ENCODE measurements at places on chromosomes 5 and 9.

DNA sequence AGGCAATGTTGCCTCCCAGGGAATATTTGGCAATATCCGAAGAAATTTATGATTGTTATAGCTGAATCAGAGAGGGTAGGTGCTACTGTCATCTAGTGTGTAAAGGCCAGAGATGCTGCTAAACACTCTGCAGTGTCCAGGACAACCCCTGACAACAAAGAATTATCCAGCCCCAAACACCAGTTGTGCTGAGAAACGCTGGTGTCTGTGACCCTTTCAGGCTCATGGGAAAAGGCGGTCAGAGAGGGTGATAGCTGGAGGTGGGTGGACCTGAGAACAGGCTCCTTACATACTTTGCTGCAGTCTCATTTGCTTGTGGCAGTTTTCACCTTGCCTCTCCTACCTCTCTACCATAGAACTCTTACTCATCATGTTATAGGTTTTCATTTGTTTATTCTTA, 295.3 kb upstream of the DMRT1 start:
- no peak for DNase-seq

DNA sequence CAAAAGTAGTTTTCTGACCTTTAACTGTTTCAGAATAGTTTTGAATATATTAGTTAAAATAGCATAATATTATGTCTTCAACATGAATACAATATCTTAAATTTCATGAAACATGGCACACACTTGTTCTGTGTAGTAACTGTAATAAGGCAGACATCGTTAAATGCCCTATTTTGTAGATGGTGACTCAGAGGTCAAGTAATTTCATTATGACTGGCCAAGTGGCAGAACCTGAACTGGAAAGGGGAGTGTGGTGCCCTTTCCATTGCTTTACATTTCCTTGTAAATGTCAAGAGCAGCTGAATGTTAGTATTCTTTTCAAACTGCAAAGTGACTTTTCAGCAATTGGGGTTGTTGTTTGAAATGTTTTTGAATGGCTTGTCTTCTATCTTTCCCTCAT, 201.2 kb upstream of the CDKN2B start:
- no peak for DNase-seq

- DNase-seq, result no peak
Measured at GRCh38 chr9:103902263-103902662, 191.8 kb upstream of the SMC2 start.

DNA sequence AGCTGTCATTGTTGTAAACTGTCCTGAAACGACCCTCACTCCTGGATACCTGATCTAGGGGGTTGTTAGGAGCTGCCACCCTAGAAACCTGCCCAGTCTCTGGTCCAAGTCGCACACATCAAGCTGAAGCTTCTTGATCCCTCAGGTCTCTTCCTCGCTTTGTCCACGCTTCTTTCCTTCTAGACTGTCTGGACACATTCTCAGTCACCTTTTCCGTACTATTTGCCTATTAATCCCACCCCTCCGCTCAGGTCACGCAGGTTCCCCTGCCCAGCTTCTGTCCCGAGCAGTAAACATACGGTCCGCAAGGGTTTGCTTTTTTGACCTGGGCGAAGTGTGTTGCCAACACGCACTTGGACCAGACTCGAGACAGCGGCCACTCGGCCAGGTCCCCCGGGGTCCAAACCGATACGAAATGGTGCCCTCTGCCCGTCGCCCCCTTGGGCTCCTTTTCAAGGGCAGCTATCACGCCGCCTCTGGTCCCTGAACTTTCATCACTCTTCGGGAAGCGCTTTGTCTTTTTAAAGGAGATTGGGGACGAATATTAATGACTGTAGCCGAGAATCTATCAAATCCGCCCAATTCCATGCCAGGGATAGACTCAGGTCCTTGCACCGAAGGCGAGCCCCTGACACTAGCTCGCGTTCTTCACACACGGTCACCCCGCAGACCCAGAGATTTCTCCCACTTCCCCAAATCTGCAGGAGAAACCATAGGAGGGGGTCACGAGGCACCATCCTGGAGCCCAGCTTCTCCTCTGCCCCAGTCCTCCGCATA, 814 bp downstream of the PLCXD3 start:
- no peak for DNase-seq

DNA sequence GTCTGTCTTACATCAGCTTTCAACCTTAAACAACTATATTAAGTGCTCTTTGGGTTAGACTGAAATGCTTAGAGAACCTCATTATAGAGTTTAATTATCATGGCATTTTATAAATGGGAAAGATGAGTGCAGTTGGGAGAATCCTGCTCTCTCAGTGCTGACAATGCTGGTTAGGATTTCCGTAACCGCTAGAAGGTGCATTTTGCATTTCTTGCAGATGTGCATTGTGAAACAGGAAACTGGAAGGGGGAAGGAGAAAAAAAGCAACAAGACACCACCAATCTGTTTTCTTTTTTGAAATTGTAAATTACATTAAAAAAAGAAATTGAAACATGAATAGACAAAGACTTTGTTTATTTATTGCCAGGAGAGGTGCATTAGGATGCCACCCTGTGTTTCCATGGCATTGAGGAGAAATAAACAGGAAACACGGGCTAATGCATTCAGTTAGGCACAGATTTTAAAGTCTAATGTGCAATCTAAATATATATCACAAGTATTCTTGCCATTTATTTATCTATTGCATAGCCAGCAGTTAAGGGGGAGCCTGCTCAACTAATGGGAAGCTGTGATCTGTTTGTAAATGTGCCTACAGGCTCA, 478.9 kb downstream of the PSAT1 start:
- DNase-seq, result no peak

DNA sequence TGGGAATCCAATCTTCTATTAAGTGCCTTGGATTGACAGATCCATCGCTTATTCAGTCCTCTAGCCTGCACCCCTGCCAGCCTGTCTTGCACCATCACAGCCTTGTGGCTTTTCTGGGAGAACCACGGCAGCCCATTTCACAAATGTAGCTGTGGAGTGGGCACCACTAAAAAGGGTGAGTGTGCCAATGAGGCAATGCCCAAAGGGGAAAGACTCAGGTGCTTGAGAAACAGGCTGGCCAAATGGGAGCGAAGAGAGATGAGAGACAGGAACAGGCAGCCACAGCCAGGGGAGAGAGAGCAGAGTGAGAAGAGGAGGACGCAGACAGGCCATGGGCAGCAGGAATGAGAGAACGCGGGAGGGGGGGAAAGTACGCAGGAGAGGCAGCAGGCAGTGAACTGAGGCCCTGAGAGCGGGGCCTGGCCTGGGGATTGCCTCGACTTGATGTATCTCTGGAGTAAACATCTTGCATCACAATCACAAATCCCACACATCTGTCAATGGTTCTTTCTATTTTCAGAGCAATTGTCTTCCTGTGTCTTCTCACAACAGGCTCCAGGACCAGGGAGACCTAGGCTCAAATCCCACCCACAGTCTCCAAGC, 173.1 kb downstream of the SYK start:
- no peak for DNase-seq

- no peak for DNase-seq
Measured at GRCh38 chr9:36922548-36922947, 111.5 kb downstream of the PAX5 start.

DNA sequence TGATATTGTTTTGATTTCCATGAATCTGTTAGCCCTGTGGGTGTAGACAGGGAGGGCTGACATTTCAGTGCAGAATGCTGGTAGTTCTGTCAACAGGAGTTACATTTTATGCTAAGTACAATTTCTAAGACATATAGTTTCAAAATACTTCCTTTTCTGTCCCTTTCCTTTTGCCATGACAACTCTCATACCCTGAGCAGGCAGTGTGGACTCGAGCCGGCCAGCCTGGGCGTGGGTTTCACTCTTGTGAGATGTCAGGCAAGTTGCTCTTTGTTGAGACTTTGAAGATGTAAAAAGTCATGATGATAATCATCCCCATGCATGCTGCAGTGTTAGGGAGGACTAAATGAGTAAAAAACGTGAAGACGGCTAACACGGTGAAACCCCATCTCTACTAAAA, 197.9 kb downstream of the CFAP90 start:
- no peak for DNase-seq

DNA sequence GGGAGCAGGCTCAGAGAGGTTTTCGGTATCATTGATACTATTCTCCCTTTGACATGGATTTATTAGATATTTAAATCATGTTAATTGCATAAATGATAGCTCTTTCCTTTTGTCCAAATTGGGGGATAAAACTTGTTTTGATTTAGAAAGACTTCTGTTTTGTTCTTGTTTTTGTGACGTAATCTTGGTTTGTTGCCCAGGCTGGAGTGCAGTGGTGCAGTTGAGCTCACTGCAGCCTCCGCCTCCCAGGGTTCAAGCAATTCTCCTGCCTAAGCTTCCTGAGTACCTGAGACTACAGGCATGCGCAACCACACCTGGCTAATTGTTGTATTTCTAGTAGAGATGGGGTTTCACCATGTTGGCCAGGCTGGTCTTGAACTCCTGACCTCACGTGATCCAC, 7.1 kb downstream of the MAT2B start:
- no peak for DNase-seq

DNA sequence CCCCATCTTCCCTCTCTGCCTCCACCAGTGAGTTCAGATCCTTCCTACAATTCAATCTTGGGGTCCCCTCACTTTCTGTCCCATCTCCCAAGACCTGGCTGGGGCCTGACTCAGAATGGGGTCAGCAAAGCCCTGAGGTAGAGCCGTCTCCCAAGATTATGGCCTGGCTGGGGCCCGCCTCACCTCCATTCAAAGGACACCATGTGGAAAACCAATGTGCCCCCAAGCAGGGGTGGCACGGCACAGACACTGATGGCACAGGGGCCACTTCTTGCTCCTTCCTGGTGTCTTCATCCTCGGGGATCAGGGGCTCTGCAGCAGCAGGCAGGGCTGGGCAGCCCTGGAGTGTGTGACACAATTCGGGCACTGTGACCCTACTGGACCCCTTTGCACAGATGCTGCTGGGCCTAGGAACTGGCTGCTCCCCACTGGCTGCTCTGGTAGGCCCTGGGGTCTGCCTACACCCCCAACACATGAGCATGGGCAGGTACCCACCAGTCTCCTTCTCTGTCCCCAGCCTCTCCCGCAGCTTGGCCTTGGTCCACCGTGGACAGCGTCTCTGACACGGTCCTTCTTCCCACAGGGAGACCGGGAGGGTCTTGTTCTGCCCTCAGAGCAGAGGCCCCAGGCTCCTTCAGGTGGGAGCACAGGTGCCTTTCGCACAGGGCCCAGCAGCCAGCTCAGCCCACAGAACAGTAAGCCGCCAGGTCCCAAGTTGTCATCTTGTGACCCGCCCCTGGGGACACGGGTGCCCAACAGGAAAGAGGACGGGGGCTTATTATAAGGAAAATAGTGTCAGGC, 89.5 kb downstream of the ADAMTS2 start:
- DNase-seq, result no peak

DNA sequence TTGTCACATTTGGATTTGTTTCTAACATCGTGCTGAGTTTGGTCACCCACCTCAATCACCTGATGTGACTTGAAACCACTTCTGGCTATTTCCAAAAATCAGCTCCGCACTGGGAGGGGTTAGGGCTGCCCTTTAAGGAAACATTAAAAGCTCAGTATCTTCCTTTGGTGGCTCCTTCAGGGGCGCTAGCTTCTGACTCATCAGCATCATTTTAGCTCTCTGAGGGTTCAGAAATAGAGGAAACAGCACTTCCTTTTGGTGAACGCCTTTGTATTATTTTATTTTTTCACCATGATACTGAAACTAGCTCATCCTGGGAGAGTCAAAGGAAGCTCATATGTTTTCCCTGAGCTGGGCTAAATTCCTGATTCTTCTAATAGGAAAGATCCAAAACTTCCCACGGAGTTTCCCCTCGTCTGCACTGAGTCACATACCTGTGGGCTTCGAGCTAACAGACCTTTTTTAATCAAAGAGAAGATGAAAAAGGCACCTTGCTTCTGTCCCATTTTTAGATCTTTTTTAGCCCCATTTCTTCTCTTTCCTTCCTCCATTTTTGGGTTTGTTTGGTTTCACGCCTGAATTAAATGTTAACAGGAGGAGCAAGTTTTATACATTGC, 48.2 kb downstream of the ROPN1L start:
- no peak for DNase-seq

DNA sequence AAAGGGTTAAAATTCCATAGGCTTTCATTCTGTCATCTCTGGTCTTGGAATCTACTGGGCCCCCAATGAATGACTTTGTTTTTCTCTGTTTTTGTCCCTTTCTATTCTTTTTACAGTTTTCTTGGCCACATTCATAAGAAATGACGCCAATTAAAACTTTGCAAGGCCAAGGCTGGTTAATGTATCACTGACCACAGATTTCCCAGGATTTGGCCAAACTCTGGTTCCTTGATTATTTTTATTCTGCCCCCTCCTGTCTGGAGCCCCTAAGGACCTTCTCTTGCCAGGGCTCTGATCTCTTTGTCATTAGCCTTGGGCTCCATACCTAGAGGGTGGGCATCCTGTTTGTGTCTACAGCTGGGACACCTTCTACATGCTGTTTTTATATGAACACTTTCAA, 388.9 kb upstream of the PAPPA start:
- DNase-seq, result no peak

- no peak for DNase-seq
Measured at GRCh38 chr5:139878093-139878492, 82.5 kb downstream of the PSD2 start.

DNA sequence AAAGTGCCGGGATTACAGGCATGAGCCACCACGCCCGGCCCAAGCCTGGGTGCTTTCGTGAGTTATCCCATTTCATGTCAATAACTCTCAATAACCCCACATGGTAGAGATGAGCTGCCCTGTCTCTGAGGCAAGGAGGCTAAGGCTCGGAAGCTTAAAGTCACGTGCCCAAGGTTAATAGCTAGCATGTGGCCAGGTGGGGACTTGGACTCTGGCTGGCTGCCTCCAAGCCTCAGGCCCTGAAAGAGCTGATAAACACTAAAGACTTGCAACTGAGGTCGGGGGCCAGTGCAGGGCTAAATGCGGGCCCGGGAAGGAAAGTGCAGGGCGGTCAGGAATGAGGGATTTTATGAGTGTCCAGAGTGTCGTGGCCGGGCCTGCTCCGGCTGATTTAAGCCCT, 30.9 kb upstream of the BARHL1 start:
- DNase-seq, result no peak

- no peak for DNase-seq
Measured at GRCh38 chr9:3894772-3895171, 369.0 kb upstream of the RFX3 start.

GRCh38 chr9:7967093-7967827, 167.7 kb upstream of the DMAC1 start:
- no peak for DNase-seq

DNA sequence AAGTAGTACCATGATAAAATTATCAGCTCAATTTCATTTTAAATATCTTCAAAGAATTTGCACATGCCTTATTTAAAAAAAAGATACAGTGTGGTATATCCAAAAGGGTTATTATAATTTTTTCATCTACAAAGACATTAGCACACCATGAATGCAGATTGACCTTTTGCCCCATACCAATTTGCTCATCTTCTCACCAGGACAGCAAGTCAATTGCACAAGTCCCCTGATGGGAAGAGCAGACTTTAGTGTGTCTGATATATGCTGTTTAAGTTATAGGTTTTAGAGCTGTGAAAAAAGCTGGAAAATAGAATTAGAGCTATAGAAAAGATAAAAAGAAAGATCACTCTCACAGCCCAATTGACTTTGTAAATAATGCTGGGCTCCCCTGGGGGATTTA, 325.8 kb upstream of the CDH6 start:
- no peak for DNase-seq
